Skeletal muscle cell (primary cell): ENCODE measurements at places on chromosomes 3 and 15.

DNA sequence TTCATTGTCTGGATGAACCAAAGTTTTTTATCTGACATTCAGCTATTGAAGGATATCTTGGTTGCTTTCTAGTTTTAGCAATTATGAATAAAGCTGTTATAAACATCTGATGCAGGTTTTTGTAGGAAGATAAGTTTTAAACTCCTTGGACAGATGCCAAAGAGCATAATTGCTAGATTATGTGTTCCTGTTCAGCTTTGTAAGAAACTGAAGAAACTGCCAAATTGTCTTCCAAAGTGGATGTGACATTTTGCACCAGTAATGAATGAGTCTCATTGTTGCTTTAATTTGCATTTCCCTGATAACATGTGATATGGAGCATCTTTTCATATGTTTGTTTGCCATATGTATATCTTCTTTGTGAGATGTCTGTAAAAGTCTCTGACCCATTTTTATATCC lies 239.9 kb upstream of the TTC14 start:
- no peak for DNase-seq

- no peak for DNase-seq
Observed at GRCh38 chr15:73677146-73677607, 7.0 kb upstream of the CD276 start.

GRCh38 chr3:170458285-170458684 lies 39.6 kb downstream of the CLDN11 start:
- no peak for DNase-seq

GRCh38 chr15:39396979-39397615 lies 183.8 kb upstream of the THBS1 start:
- no peak for DNase-seq

- no peak for DNase-seq
Observed at GRCh38 chr15:92846741-92847140, 53.4 kb upstream of the CHD2 start.

DNA sequence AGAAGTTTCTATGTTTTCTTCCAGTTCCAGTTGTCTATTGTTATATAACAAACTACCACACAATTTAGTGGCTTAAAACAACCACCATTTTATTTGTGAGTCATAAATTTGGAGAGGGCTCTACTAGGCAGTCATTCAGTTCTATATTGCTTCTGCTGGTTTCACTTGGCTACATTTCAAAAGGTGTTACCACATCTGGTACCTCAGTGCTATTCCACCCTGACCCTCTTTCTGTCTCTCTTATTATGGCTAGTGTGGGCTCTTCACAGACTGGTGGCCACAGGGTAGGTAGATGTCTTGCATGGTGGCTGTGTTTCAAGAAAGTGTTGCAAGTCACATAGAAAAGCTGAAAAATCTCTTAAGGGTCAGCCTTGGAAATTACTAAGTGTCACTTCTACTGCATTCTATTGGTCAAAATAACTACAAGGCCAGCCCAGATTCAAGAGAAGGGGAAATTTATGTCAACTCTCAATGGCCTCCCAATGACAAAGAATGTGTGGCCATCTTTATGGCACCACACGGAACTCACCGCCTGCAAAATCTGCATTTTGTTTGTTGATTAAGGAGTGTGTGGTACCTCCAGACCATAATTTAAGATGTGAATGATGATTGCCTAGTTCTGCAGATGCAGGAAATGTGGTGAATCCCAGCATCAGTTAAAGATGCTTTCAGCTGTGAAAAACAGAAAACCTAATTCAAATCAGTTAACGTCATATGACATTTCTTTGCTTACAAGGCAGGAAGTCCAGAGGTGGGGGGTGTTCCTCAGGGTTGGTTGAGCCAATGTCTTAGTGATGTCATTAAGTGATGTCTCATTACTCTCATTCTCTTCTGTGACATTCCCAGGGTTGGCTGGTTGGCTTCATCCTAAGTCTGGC lies 105.8 kb upstream of the RASGRP1 start:
- no peak for DNase-seq

- DNase-seq: no peak
Observed at GRCh38 chr3:120864541-120864940, 43.5 kb upstream of the STXBP5L start.

DNA sequence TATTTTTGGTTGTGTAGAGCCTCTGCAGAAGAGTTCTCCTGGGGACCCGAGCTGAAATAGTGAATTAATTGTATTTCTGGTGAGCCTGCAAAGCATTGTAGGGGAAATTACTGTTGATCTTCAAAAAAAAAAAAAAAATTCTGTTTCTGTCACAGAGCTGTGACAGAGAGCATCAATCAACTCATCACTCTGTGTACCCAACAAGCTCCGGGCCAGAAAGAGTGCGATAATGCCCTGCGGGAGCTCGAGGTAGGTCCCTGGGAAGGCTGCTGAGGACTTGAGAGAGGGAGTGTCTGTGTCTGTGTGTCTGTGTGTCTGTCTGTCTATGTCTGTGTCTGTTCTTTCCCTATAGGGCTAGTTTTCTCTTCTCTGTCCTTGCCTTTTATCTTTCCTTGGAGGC lies 294.4 kb upstream of the TPM1 start:
- DNase-seq: no peak

GRCh38 chr3:16508243-16508578 lies 5.3 kb downstream of the RFTN1 start:
- no peak for DNase-seq

DNA sequence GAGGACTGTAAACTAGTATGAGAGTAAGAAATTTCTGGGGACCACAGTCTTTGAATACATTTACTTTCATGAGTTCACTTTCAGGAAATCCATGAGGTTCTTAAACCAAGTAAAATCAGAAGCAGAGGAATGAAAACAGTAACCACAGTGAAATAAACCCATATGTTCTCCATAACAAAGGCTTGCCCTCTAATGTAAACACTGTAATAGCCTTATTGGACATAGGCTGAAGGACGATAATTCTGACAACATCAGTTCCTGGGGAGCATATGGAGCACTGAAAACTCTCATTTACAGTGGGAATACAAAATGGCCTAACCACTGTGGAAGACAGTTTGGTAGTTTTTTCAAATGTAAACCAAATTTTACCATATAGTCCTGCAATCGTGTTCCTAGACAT lies 965.8 kb downstream of the NSUN3 start:
- DNase-seq: no peak

GRCh38 chr3:181610083-181610972 lies 101.4 kb upstream of the SOX2 start:
- DNase-seq: no peak

GRCh38 chr15:41919954-41920538 lies 26.2 kb upstream of the SPTBN5 start:
- peak; percentile 87 for DNase-seq

DNA sequence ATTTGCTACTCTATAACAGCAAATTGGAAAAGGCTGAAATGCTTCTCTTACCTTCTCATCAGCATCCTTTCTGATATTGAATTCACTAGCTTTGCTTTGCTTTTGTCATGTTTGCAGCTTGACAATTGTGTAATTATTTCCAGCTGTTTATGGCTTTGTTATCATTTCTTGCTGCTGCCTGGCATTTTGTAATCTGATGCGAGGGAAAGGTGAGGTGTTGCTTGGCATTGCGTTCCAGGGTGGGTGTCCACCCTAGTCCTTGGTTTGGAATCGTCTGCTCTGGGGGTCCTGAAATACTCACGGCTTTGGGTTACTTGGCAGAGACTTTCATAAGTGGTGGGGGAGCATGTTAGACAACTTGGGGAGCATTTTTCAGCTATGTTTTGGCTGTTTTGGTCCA lies 2.9 kb downstream of the CACNA2D3 start:
- no peak for DNase-seq

DNA sequence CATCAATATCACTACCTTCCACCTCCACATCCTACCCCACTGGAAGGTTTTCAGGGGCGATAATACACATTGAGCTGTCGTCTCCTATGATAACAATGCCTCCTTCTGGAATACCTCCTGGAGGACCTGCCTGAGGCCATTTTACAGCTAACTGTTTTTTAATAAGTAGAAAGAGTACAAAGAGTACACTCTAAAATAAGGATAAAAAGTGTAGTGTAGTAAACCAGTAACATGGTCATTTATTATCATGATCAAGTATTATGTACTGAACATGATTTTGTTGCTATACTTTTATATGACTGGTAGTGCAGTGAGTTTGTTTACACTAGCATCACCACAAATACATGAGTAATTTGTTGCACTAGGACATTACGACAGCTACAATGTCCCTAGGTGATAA lies 46.6 kb upstream of the SSR3 start:
- DNase-seq: no peak

- no peak for DNase-seq
Observed at GRCh38 chr15:59453474-59454215, 15.7 kb downstream of the FAM81A start.

- peak; percentile 51 for DNase-seq
Observed at GRCh38 chr3:9340472-9340902, 22.4 kb upstream of the THUMPD3 start.

- no peak for DNase-seq
Observed at GRCh38 chr3:125605756-125606155, 10.5 kb upstream of the OSBPL11 start.

- DNase-seq: no peak
Observed at GRCh38 chr3:20316238-20316637, 130.2 kb upstream of the SGO1 start.

DNA sequence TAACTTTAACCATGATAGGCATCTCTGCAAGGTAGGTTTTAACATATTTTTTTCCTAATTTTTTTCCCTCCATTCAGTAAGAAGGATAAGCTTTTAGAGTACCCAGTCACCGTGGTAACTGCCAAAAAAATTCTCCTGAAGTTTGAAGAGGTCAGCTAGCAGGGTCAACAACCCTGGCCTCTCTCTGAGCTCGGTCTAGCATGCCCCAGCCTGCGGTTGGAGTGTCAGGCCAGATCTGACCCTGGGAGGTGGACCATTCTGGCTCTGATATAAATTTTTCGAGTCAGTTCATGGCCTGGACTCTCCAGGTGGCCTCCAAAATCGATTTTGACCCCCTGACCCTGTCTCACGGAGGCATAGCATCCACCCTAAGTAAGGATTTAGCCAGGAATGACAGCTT lies 29.7 kb downstream of the SOX2 start:
- DNase-seq: no peak

DNA sequence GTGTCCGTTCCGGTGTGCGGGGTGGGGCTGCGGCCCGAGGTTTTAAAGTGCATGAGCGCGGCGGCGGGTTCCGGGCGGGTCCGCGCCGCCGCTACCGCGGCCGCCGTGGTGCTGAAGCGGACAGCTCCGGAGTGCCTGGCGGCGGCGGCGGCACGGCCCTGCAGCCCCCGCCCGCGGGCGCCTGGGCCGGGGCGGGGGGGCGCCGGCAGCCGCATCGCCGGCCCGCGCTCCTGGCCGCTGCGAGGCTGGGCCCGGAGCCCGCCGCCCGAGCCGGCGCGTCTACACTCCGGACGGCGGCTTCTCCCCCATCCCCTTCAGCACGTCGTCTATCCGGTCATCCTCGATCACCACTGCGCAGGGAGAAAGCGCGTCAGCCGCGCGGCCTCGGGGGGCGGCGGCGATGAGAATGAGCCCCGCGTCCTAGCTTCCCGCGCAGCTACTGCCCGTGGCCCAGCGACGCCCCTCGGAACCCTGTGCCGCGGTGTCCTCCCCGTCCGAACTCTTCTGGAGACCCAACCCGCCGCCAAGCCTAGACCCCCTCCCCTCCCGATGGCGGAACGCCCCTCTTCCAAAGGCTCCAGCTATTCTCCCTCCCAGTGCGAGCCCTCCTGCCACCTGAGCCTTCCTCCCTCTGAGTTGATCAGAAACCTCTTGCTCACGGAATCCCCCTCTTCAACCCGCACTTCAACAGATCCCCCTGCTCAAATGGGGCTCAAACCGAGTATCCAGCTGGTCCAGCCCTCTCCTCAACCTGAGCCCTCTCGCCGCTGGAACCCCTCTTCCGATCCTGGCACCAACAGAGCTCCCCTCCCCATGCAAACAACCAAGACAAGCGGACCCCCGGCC lies 1.3 kb downstream of the CAMK2N2 start:
- no peak for DNase-seq

DNA sequence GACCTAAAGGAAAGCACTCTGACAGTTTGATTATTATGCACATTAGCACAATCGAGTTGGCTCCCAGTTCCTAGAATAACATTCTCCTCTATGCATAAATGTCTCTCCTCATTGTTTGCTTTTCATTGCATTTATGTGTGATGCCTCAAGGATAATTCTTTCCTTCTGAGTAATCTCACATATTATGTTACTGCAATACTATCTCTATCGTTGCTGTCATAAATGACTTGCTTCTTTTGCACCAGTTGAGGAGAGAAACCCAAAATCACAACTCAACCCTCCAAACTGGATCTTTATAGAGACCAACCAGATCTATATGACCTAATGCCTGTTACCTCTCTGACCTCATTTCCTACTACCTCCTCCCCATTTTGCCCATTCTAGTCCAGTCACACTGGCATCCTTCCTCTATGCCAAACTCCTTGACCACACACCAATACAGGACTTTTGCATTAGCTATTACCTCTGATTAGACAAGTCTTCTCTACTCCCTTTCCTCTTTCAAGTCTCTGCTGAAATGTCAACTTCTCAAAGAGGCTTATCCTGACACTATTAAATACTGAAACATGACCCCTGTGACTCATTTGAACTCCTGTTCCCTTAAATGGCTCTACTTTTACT lies 1026.0 kb downstream of the TUSC7 start:
- peak; percentile 50 for DNase-seq

DNA sequence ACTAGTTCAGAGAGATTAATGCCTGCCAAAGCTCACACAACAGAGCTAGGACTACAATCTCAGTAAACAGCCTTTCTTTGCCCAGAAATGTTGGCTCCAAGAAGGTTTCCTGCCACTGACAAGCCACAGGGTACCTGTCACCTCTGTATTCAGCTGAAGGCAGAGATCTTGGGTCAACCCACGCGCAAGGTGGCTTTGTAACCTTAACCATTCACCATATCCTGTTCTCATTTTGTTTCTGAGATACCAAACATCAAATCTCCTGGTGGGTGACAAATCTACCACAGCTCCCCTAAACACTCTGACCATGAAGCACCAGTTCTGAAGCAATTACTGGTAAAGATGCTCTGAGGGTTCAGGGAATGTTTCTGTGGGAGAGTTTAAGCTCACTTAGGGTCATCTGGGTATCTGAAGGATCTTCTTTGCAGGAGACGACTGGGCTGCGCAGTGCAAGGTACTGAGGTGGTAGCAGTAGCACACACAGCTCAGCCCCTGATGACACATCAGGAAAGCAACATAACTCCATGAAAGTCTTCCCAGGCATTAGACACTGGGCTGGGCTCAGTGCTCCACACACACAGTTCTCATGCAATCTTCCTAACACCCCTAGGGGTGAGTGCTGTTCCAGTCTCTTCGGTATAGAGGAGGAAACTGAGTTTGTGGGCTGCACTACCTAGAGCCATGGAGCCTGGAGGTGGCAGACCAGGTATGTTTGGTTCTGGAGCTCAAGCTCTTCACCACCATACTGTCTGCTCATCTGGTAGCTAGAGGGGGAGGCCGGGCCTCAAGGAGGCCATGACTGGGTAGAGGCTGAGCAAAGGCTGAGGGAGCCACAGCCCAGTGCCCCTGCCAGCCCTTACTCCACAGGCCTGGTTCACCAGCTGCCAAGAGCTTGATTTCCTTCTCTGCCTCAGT lies 7.7 kb downstream of the CXCR6 start:
- no peak for DNase-seq
